Tibial nerve (tissue), 4 donors: ENCODE measurements at places on chromosomes 13 and 19.

- peaks cover 10% of the 10 kb centered on the region for H3K4me1 ChIP-seq
- H3K27me3 ChIP-seq, result peaks cover 12% of the 10 kb centered on the region
- no peak for DNase-seq
- H3K27ac ChIP-seq, result peak overlapping the region; percentile 67
- H3K36me3 ChIP-seq, result no peaks in the 10 kb centered on the region
- H3K4me3 ChIP-seq, result peak overlapping the region; percentile 41
These were observed 598 bp upstream of the LPAR2 start for GRCh38 chr19:19628501-19629134.

DNA sequence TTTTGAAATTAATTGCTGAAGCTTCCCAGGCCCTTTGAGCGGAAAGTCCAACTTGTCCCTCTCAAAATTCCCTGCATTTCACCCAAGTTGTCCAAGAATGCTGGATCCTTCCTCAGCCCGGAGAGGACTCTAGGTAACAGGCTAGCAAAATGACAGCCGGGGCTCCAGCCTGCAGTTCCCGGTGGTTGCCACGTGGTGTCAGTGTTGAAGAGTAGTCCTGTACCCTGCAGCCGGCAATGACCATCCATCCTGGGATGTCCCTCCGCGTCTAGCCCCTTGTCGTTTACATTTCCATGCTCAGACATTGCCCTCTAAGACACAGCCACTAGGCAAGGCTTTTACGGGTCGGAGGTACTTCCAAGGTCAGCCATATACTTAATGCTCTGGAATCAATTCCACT lies 31.4 kb upstream of the MTIF3 start:
- H3K4me1 ChIP-seq, result no peaks in the 10 kb centered on the region
- H3K4me3 ChIP-seq, result no peak overlapping the region
- DNase-seq, result no peak
- H3K27ac ChIP-seq, result no peak overlapping the region
- H3K27me3 ChIP-seq, result no peaks in the 10 kb centered on the region

GRCh38 chr13:26508885-26509284 lies 48.6 kb upstream of the WASF3 start:
- no peak overlapping the region for H3K27ac ChIP-seq
- no peaks in the 10 kb centered on the region for H3K36me3 ChIP-seq
- no peak overlapping the region for H3K4me3 ChIP-seq
- H3K27me3 ChIP-seq, result no peaks in the 10 kb centered on the region
- H3K4me1 ChIP-seq, result no peaks in the 10 kb centered on the region

GRCh38 chr13:84297251-84297650 lies 415.0 kb upstream of the SLITRK1 start:
- no peaks in the 10 kb centered on the region for H3K36me3 ChIP-seq
- no peaks in the 10 kb centered on the region for H3K4me1 ChIP-seq
- DNase-seq, result no peak

- H3K36me3 ChIP-seq, result no peaks in the 10 kb centered on the region
- H3K27ac ChIP-seq, result peak overlapping the region; percentile 26
- no peaks in the 10 kb centered on the region for H3K4me1 ChIP-seq
- DNase-seq, result no peak
These were observed 214.6 kb upstream of the SERP2 start for GRCh38 chr13:44158881-44159632.

GRCh38 chr19:30873691-30874090 lies 475.5 kb downstream of the TSHZ3 start:
- no peaks in the 10 kb centered on the region for H3K36me3 ChIP-seq
- H3K27me3 ChIP-seq, result no peaks in the 10 kb centered on the region
- H3K27ac ChIP-seq, result no peak overlapping the region
- H3K4me3 ChIP-seq, result no peak overlapping the region
- no peak for DNase-seq

GRCh38 chr13:24218338-24218737 lies 57.8 kb downstream of the SPATA13 start:
- H3K27ac ChIP-seq, result peak overlapping the region; percentile 81
- DNase-seq, result no peak
- H3K36me3 ChIP-seq, result peaks cover 7% of the 10 kb centered on the region
- no peaks in the 10 kb centered on the region for H3K27me3 ChIP-seq

DNA sequence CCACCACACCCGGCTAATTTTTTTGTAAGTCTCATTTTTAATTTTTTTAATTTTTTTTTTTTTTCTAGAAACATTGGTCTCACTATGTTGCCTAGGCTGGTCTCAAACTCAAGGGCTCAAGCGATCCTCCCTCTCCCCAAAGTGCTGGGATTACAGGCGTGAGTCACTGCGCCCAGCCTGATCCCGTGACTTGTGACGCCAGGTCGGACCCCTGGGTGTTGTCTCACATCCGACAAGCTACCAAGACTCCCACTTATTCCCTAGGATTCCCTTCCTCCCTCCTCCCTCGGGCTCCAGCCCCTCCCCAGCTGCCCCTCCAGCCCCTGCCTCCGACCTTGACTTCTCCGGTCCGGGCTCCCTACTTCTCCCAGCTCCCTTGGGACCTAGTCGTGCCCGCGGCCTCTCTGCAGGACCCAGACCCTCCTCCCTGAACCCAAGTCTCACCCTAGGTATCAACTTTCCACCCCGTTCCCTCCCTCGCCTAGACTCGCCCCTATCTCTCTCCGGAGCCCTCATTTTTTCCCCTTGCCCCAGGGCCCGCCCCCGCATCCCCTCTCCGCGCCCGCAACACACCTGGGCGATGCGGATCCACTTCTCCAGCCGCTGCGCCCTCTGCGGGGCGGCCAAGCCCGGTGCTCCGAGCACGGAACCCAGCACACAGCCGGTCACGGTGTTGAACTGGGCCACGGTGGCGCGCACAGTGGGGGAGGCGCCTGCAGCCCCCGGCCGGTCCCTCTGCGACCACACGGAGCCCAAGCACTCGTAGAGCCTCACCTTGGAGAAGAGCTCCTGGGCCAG lies 13.1 kb downstream of the RGL3 start:
- H3K36me3 ChIP-seq, result no peaks in the 10 kb centered on the region
- no peak for DNase-seq
- no peak overlapping the region for H3K4me3 ChIP-seq
- H3K27ac ChIP-seq, result no peak overlapping the region
- no peaks in the 10 kb centered on the region for H3K4me1 ChIP-seq
- no peaks in the 10 kb centered on the region for H3K27me3 ChIP-seq

- DNase-seq, result peak; percentile 91
- H3K27me3 ChIP-seq, result no peaks in the 10 kb centered on the region
- peak overlapping the region; percentile 86 for H3K27ac ChIP-seq
- no peaks in the 10 kb centered on the region for H3K36me3 ChIP-seq
These were observed 89.9 kb downstream of the COL4A2 start for GRCh38 chr13:110396913-110397381.

DNA sequence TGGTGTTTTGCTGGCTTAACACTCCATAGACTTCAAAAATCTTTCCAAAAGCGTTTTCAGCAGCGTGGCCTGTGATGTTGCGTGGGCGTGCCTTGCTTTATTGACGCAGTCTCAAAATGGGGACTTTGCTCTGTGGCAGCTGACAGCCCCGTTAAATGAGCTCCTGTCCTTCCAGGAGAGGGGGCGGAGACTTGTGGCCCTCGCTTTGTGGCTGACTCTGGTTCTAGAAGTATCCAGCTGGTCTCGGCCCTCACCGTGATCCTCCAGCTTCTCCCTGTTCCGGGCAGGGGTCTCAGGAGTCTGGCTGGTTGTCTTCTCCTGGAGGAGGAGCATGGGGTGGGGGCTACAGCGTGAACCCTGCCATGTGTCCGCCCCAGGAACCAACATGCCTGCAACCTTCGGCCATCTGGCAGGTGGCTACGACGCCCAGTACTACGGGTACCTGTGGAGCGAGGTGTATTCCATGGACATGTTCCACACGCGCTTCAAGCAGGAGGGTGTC lies 8.4 kb upstream of the ZNF554 start:
- no peak overlapping the region for H3K4me3 ChIP-seq
- DNase-seq, result no peak
- no peaks in the 10 kb centered on the region for H3K4me1 ChIP-seq
- no peaks in the 10 kb centered on the region for H3K36me3 ChIP-seq
- H3K27me3 ChIP-seq, result no peaks in the 10 kb centered on the region
- no peak overlapping the region for H3K27ac ChIP-seq

DNA sequence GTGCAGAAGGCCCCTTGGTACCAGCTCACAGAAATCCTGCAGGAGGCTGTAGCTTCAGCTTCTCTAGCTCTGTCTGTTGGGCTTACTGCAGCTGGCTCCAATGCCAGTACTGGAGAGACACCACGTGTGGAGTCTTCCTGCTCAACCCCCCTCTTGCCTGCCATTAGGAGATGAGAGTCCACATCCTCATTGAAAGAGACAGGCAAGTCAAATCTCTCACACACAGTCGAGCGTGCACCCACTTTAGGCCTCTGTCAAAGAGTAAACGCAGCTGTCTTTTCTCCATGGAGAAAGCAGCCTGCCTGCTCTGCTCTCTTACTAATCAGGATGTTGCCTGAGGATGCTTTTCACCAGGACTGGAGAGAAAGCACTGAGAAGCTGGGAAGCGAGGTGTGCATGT lies 523.0 kb upstream of the NBEA start:
- no peak overlapping the region for H3K27ac ChIP-seq
- no peak overlapping the region for H3K4me3 ChIP-seq
- H3K4me1 ChIP-seq, result no peaks in the 10 kb centered on the region
- no peak for DNase-seq
- H3K27me3 ChIP-seq, result no peaks in the 10 kb centered on the region

DNA sequence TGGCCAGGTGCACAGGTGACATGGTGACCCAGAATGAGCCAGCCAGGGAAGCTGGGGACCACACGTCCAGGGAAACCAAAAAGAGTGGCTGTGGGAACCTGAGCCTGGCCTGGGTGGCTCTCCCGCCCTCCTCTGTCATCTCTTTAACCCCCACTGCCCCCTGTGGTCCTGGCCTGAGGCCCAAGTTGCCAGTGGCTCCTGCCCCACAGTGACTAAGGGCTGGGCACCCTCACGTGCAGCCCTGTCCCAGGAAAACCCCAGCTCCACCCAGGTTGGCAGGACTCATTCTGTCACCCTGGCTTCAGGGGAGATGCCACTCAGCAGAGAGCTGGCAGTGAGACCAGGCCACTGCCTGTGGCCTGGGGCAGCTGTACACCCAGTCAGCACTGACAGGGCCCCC lies 30.6 kb upstream of the ISYNA1 start:
- no peak for DNase-seq
- peaks cover 22% of the 10 kb centered on the region for H3K36me3 ChIP-seq
- H3K4me1 ChIP-seq, result peaks cover 34% of the 10 kb centered on the region
- no peak overlapping the region for H3K4me3 ChIP-seq
- H3K27ac ChIP-seq, result peak overlapping the region; percentile 8

- no peaks in the 10 kb centered on the region for H3K27me3 ChIP-seq
- H3K4me3 ChIP-seq, result no peak overlapping the region
- no peak overlapping the region for H3K27ac ChIP-seq
- no peaks in the 10 kb centered on the region for H3K36me3 ChIP-seq
- no peaks in the 10 kb centered on the region for H3K4me1 ChIP-seq
- no peak for DNase-seq
These were observed 2.8 kb downstream of the TSHZ3 start for GRCh38 chr19:31346184-31347059.

GRCh38 chr13:77022341-77022740 lies 4.6 kb downstream of the FBXL3 start:
- no peaks in the 10 kb centered on the region for H3K27me3 ChIP-seq
- peak overlapping the region; percentile 86 for H3K27ac ChIP-seq
- peak overlapping the region; percentile 75 for H3K4me3 ChIP-seq
- no peaks in the 10 kb centered on the region for H3K36me3 ChIP-seq
- no peaks in the 10 kb centered on the region for H3K4me1 ChIP-seq
